ENCODE measurements at places on chromosomes 16 and 17.

DNA sequence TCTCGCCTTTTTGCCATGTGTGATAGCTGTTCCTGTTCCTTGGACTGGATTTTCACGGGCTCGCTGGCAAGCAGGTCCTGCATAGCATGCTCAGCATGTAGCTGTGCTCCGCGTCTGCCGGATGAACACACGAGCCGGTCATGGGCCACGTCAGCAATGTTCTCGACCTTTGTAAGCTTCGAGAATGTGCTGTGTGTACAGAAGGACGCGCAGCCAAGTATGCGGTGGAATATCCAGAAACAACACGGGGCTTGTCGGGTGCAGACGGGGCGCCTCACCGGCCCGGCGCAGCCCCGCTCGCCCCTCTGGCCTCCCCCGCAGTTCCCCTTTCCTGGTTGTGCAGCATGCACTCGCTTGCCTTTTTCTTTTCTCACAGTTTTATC is 42.2 kb downstream of the RPTOR start:
- no peak for DNase-seq

DNA sequence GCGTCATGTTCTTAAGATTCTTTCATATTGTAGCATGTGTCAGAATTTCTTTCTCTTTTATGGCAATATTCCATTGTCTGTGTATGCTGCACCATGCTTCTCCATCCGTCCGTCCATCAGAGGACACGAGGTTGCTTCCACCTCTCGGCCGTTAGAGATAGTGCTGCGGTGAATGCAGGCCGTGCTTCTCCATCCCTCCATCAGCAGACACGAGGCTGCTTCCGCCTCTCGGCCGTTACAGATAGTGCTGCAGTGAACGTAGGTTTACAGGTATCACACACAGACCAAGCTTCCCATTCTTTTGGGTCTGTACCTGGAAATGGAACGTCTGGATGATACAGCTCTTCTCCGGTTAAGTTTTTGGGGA is 113.5 kb downstream of the CMIP start:
- DNase-seq, result no peak

DNA sequence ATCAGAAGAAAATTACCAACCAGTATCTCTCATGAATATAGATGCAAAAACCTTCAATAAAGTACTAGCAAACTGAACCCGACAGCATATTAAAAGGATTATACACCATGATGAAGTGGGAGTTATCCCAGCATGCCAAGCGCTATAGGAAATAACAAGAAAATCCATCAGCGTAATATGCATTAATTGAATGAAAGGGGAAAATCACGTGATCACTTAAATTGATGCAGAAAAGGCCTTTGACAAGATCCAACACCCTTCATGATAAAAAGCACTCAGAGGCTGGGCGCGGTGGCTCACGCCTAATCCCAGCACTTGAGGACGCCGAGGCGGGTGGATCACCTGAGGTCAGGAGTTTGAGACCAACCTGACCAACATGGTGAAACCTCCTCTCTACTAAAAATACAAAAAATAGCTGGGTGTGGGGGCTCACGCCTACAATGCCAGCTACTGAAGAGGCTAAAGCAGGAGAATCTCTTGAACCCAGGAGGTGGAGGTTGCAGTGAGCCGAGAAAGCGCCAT is 4.8 kb downstream of the CTRB2 start:
- DNase-seq, result no peak

- DNase-seq, result no peak
These were observed 16.4 kb downstream of the NTN1 start for GRCh38 chr17:9037736-9038135.

GRCh38 chr16:56005958-56006357 is 130.8 kb upstream of the CES5A start:
- DNase-seq, result no peak

DNA sequence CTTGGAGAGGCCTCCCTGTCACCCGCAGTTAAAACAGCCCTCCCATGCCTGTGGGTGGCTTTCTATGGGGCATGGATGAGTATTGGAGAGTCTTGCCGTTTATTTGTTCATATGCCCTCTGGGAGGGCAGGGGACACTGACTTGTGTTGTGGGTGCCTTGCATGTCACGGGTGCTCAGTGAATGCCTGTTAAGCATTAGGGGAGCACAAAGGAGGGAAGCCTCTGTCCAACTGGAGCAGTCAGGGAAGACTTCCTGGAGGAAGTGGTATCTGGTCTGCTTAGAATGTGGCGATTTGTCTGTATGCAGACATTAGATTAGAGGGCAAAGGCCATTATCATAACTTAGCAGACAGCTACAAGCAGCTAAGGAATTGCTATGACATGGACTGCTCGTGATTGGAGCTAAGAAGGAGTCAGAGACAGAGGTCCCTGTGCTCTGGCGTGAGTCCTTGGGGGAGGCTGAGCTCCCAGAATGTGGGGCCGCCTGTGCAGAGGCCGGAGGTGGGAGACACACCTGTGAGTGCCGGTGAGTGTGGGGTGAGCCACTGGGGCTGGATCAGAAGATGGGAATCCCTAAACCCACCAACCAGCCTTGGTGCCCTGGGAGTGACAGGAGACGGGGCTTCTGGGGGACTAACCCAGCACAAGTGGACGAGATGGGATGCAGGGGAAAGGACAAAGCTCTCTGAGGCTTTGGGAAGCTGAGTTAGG is 286.1 kb downstream of the SEC14L1 start:
- no peak for DNase-seq

DNA sequence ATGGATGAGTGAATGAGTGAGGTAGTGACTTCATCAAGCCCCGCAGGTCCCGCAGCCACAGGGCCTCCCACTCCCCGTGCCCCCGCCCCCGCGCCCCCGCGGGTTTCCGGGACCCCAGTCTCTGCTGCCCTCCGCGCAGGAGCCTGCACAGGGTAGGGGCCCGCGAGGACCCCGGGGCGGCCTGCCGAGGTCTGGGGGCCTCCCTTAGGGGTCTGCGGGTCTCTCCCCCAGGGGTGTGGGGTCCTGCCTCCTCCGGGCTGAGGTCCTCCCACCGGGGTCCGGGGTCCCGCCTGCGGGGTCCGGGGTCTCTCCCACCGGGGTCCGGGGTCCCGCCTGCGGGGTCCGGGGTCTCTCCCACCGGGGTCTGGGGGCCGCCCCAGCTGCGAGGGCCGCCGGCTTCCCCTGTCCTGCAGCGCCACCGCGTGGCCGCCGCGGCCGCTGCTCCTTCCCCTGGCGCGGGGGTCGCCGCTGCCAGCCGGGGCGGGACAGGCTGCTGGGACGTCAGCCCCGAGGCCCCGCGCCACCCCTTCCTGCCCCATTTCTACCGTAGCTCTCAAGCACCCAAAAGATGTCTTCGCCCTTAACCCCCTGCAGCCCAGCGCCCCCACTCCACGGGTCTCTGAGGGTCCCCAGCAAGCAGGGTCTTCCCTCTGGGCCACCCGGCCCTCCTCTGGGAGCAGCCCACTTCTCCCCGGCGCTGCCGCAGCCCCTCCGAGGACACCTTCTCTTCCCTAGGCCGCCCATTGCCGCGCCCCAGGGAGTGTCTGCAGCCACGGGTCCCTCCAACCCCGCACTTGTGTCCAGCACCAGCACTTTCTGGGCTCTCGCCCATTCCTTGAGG is 10.4 kb upstream of the CHMP6 start:
- DNase-seq, result no peak

- DNase-seq, result no peak
These were observed 41.7 kb downstream of the SRL start for GRCh38 chr16:4200000-4200780.

DNA sequence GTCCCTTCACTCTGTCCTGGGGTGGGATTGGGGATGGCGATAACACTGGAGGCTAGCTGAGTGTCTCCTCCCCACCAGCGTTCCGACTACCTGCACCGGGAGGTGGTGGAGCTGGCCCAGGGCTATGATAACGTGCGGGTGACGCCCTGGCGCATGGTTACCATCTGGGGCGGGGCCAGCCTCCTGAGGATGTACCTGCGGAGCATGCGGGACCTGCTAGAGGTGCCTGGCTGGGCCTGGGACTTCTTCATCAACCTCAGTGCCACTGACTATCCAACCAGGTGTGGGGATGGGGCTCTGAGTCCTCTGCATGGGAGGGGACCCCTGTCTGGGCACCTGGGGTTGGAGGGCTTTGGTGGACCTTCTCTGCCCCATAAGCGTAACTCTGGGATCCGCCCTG is 8.8 kb downstream of the XYLT2 start:
- DNase-seq, result no peak

DNA sequence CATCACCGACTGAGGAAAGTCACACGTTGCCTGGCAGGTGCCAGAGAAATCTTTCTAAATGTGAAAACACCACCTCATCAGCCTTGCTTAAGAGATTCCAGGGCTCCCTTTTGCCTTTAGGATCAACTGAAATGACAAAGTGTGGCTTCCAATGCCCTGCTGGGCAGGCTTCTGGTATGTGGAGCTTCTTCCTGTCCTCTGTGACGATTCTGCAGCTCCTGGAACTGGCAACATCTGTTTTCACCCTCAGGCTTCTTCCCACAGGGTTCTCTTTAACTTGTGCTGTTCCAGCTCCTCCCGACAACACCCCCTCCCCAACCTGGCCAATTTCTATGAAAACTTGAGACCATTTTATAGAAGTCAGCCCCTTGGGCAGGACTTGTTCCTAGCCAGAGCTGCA is 4.8 kb upstream of the ZDHHC1 start:
- DNase-seq, result no peak

DNA sequence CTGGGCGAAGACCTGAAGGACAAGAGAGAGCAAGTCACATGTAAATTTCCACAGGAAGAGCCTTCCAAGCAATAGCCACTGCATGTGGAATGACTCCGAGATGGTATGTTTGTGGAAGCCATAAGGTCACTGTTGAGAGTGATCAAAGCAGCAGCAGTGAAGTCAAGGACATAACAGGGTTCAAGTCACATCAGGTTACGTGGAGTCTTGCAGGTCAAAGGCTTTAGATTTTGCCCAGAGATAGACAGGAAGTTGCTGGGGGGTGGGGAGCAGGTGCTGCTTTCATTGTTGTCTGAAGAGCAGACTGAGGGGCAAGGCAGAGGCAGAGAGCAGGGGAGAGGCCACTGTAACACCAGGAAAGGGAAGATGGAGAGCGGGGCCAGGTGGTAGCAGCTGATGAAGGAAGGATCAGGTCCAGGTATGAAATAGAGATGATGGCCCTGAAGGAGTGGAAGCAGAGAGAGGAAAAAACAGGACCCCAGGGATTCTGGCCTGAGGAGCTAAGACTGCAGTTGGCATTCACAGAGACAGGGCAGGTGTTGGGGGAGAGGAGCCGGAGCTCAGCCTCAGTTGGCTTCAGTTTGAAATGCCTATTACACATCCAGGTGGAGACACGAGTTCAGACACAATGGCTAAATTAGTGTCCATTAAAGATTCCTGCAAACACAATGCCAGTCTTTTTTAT is 129.3 kb upstream of the AXIN2 start:
- DNase-seq, result no peak

GRCh38 chr16:63774302-63774701 is 1347.6 kb downstream of the CDH11 start:
- DNase-seq, result no peak

- DNase-seq, result no peak
These were observed 421.1 kb upstream of the C16orf82 start for GRCh38 chr16:26645614-26646013.

DNA sequence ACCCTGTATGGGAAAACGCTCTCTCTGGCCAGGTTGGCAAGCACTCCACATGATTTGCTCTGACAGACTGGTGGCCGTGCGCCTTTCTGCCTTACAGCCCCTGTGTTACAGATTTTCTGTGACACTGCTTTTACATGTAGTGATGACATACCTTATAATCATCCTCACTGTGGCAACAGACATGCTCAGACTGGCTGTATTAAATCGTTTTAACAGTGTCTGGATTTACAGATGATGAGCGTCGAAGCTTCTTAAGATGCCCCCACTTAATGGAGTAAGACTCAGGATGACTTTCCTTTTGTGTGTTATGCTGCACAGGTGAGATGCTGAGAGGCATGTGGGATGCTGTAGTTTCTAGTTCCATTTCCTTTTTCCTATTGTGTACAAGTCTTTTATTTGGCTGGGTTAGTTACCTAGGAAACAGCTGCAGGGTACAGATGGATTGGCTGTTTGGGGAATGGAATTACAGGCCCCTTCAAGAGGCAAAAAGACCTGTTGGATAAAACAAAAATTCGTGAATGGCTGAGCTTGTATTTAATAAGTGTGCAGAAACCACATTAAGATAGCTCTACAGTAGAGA is 20.9 kb upstream of the VWA3A start:
- no peak for DNase-seq

DNA sequence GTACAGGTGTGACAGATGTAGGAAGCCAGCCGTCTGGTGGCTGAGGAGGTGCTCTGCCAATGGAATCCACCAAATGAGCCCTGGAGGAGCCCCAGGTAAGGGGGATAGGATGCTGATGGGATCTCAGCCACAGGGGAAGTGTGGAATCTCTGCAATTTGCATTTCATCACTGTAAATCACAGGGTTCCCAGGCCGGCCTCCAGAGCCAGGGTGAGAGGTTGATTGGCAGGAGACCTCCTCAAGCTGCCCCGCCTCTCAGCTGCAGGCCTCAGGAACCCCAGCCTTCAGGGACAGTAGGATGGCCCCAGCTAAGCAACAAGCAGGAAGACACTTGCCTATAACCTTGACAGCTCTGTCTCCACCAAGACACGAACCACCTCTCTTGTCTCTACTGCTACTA is 39.4 kb downstream of the RTN4RL1 start:
- no peak for DNase-seq

GRCh38 chr16:69503244-69503643 is 62.5 kb upstream of the NFAT5 start:
- DNase-seq, result no peak

- no peak for DNase-seq
These were observed 38.2 kb downstream of the PSME3IP1 start for GRCh38 chr16:57147381-57148221.

GRCh38 chr17:75635610-75636202 is 2.5 kb downstream of the SMIM5 start:
- no peak for DNase-seq

GRCh38 chr17:63842173-63842539 is 329 bp downstream of the SMARCD2 start:
- no peak for DNase-seq

DNA sequence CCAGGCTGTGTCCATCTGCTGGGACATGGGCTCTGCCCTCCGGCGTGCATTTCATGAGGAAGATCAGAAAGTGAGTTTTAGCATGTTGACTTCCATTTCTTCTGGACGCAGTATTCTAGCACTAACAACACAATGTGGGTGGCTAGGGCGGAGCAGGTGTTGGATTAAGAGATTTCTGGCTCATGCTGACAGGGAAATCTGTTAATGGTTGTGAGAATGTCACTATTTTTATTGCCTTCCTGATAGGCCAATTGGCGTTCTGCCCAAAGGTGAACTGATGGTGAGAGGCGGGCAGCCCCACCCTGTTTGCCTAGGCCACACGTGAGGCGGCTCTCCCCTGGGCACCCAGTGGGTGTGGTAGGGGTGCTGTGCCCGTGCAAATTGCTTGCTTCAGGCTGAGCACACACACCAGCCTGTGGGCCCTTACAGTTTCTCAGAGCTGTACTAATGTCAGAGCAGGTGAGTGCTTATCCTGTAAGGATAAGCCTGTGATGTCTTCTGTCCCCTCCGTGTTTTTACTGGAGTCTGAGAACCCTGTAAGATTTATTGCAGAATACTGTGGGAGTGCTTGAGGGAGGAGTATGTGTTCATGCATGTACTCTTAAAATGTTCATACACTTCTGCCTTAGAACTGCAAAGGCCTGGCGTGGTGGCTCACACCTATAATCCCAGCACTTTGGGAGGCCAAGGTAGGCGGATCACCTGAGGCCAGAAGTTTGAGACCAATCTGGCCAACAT is 30.9 kb downstream of the PGS1 start:
- DNase-seq, result peak; percentile 91
